Esophagus mucosa (tissue), 1 donor: ENCODE measurements at places on chromosomes 5 and 9.
A peak's percentile ranks its signal among the peaks of the same experiment; 100 is the strongest.

DNA sequence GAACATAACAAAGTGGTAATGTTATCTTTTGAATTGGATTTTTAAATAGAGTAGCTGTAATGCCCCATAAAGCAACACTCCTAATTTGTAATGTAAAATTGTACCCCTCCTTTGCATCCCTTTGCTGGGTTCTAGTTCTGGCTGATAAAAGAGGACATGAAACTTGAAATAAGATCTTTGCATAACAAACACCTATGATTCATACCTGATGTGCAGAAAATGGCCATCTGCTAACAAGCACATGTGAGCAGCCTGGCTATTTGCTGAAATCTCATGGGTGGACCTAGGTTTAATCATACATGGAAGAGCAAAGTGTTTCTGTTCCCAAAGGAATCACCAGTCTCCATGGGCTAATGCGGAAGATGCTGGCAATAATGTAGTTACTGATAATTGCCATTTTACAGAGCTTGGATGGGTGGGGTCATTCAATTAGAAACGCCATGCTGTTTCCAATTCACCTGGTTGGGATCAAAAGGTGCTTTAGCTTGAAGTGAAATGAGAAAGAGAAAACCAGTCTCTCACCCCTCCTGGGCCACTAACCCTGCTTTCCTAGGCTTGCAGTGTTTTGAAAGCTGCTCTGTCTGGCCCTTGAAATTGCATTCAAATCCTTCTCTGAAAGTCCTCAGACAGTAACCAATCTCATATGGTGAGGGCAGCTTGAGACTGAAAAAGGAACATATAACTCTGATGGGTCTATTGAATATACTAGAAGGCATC lies 585.1 kb downstream of the TLE4 start:
- no peak for ATAC-seq

GRCh38 chr5:124652514-124652819 lies 94.0 kb downstream of the ZNF608 start:
- ATAC-seq = no peak

- no peak for ATAC-seq
Observed at GRCh38 chr9:92563116-92564100, 27.6 kb upstream of the ECM2 start.

DNA sequence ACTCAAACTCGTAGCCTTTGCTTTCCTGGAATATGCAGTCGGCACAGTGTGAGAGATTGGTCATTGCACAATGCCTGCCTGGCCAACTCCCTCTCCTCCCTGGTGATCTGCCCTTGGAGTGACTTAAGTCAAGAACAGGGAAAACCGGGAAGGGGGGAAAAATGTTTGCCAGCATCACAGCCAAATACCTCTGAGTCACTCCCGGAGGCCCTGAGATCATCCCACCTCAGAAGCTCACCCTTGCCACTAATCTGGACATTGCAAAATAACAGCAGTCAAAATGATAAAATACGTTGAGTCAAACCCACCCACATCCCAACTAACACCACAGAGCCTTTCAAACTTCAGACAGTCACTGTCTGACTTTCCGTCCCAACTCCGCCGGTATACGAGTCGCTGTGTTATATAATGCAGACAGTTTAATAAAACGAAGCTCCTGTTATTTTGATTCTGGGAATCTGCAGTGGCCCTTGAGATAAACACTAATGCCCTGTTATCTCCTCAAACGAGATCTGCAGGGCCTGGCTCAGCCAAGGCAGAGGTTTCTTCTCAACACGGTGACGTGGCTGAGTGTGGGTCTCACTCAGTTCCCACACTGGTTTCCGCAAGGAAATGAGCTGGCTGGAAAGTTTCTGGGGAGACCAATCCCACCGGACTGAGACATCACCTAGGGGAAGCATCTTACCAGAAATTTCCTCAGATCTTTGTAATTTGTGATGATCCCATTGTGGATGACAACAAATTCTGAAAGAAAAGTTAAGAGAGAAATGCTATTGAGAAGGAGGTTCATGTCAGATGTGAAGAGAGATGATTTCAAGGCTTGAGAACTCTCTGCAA lies 22.1 kb downstream of the GFPT2 start:
- ATAC-seq = peak; percentile 77

DNA sequence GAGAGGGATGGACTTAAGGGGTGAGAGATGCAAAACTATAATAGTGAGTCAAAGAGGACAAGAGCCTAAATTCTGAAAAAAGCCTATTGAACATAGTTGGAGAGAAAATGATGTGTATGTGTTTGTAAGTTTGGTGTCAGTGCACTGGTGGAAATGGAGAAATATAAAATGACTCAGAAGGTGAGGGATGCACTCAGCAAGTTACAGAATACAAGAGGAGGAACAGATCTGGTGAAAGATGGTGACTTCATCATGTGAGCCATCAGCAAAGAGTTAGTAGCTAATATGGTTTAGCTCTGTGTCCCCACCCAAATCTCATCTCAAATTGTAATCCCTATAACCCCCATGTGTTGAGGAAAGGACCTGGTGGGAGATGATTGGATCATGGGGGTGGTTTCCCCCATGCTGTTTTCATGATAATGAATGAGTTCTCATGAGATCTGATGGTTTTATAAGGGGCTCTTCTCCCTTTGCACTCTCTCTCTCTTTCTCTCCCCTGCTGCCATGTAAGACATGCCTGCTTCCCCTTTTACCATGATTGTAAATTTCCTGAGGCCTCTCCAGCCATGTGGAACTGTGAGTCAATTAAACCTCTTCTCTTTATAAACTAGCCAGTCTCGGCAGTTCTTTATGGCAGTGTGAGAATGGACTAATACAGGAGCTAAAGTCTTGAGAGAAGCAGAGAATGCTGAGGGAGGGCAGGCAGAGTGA lies 30.4 kb upstream of the FYB1 start:
- ATAC-seq = no peak

DNA sequence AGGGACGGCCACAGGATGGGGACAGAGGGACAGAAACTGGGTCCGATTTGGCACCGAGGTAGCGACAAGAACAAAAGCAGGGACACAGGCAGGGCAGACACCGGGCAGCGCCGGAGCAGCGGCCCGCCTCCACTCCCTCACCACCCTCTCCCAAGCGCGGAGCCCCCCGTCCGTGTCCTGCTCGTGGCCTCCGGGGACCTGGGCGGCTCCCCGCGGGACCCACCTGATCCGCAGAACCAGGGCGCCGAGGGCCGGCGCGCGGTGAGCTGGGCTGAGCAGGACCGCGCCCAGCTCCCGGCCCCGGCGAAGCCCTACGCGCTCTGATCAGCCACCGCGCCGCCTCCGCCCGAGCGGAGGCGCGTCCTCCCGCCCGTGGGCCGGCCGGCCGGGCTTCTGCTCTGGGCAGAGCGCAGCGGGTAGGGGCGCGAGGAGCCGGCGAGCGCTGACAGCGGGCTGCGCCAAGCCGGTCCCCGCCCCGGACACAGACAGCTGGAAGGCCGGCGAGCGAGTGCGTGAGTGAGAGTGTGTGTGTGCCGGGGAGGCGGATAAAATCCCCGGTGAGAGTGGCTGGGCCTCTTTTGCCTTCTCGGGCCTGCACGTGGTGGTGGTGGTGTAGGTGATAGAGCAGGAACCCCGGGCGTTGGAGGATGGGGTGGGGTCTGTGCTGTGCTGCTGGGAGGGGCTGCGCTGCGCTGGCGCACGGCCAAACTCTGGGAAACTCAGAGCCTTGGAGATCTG lies at the start of gene GGTA1:
GGTA1 (minus strand) TSS at position 418 of the 738 bp plus-strand sequence. CDS start 31,922 bp downstream, outside the sequence.
- ATAC-seq = peak; percentile 83
